ENCODE measurements at places on chromosomes 3 and 15. TPM values are rescaled to one million over a fixed set of nuclear protein-coding genes. Genes with fewer than 3 reads are reported as not detected.

GRCh38 chr15:63043335-63044076 lies 959 bp downstream of the TPM1 start:
- H3K27ac ChIP-seq = no peak overlapping the region
- peaks cover 18% of the 10 kb centered on the region for H3K4me1 ChIP-seq
- peaks cover 76% of the 10 kb centered on the region for H3K27me3 ChIP-seq

DNA sequence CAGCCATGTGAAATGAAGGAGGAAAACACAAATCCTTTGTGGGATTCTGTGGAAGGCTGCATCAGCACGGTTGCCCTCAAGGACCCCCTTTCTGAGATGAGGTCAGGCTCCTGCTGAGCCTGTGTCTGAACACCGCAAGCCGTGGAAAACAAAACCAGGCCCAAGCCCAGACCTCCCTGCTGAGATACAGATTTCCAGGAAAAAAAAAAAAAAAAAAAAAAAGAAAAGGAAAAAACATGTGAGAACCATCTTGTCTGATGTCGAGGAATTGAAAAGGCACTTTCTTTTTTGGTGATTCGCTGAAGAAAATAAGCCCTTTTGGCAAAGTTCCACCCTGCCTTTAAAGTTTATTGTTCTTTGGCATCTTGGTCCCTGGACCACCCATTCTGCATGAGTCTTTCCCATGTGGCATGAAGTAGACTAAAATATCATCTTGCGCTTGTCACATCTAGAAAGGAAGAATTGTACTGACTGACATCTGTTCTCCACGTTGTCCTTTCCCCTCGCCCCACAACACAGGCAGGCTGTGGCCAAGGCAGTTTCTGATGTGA lies 117.6 kb downstream of the CHST2 start:
- no peak for DNase-seq
- H3K4me3 ChIP-seq = no peak overlapping the region
- H3K36me3 ChIP-seq = no peaks in the 10 kb centered on the region
- no peaks in the 10 kb centered on the region for H3K27me3 ChIP-seq
- no peak overlapping the region for H3K27ac ChIP-seq
- H3K4me1 ChIP-seq = peaks cover 2% of the 10 kb centered on the region

DNA sequence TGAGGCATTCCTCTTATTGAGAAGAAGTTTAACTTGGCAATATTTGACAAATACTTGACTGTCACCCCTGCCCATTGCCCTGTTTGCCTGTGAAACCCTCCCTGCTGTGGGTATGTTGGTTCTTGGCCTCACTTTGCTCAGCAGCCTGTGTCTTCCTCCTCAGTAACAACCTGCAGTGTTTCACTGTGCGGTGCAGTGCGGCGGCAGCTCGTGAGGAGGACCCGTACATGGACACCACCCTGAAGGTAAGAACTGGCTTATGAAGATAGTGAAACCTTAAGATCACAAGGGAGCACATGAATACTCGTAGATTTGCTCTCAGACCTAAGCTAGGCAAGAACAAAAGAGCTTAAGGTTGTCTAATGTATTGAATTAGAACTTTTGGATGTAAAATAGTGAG lies 21.0 kb downstream of the HPS3 start:
- H3K27me3 ChIP-seq = no peaks in the 10 kb centered on the region
- H3K4me3 ChIP-seq = no peak overlapping the region
- no peak for DNase-seq
- peaks cover 10% of the 10 kb centered on the region for H3K36me3 ChIP-seq
- H3K4me1 ChIP-seq = peaks cover 10% of the 10 kb centered on the region

- H3K27me3 ChIP-seq = no peaks in the 10 kb centered on the region
- H3K4me1 ChIP-seq = peaks cover 76% of the 10 kb centered on the region
- DNase-seq = no peak
- peak overlapping the region; percentile 46 for H3K4me3 ChIP-seq
Observed at GRCh38 chr3:171256445-171257250, 203.6 kb downstream of the TNIK start.

DNA sequence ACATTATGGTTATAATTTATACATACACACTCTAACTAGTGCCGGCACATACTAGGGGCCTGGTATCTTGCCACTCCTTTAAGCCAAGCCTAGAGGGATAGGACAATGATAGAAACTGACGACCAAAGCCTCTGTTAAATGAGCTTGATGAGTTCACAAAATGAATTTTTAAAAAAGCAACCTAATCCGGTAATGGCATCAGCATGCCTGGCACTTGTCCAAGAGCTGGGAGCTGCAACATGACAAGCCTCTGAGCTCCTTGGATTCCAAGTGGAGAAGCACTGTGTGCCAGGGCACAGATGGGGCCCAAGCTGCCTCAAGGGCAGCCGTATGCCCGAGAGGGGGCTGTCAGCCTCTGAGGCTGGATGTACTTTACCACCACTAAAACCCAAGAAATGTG lies 9.7 kb downstream of the ETV5 start:
- no peak for DNase-seq
- H3K36me3 ChIP-seq = peaks cover 3% of the 10 kb centered on the region
- H3K27me3 ChIP-seq = peaks cover 93% of the 10 kb centered on the region
- peaks cover 2% of the 10 kb centered on the region for H3K4me1 ChIP-seq
- H3K27ac ChIP-seq = no peak overlapping the region

GRCh38 chr15:99466701-99467337 lies 99.0 kb upstream of the MEF2A start:
- DNase-seq = no peak
- H3K4me1 ChIP-seq = no peaks in the 10 kb centered on the region
- H3K27ac ChIP-seq = no peak overlapping the region
- H3K36me3 ChIP-seq = no peaks in the 10 kb centered on the region

DNA sequence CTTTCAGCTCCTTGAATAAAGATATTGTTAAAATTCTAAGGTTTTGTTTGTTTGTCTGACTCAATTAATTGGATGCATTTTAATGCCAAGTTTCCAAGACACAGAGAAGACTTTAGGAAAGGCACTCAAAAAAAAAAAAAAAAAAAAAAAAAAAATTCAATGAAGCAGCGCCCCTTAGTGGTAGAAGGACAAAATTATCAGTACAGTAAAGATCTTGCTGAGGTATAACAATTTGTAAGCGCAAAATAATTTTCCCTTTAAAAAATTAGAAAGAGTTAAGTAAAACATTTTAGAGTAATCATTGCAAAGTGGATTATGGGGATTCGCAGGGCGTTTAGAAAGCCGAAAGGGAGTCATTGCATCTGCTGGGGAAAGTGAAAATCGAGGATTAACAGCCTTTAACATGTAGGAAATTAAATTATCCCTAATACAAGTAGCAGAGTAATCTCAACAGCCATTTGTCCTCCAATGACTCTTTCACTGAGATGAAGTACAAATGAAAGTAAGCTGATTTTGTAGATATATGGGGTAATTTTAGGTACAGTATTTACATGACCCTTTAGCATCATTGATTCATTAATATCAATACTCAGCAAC lies 5.8 kb upstream of the DIS3L start:
- DNase-seq = no peak
- no peak overlapping the region for H3K27ac ChIP-seq
- H3K4me1 ChIP-seq = peaks cover 13% of the 10 kb centered on the region
- no peaks in the 10 kb centered on the region for H3K27me3 ChIP-seq
- H3K36me3 ChIP-seq = no peaks in the 10 kb centered on the region
- no peak overlapping the region for H3K4me3 ChIP-seq

GRCh38 chr3:37646865-37647264 lies 214.8 kb upstream of the CTDSPL start:
- no peaks in the 10 kb centered on the region for H3K4me1 ChIP-seq
- DNase-seq = no peak
- no peaks in the 10 kb centered on the region for H3K36me3 ChIP-seq
- peaks cover 20% of the 10 kb centered on the region for H3K27me3 ChIP-seq

SLC25A20 gene
- total RNA-seq = 6.9 TPM

EXD1 gene
- not detected for total RNA-seq

TMEM40 gene
- total RNA-seq = 54.0 TPM

MEIS2 gene
- total RNA-seq = not detected

ASB14 gene
- not detected for total RNA-seq

FEZF2 gene
- total RNA-seq = not detected

ACTC1 gene
- not detected for total RNA-seq

TMPRSS7 gene
- total RNA-seq = not detected
